ENCODE measurements at places on chromosomes 7 and 10.

DNA sequence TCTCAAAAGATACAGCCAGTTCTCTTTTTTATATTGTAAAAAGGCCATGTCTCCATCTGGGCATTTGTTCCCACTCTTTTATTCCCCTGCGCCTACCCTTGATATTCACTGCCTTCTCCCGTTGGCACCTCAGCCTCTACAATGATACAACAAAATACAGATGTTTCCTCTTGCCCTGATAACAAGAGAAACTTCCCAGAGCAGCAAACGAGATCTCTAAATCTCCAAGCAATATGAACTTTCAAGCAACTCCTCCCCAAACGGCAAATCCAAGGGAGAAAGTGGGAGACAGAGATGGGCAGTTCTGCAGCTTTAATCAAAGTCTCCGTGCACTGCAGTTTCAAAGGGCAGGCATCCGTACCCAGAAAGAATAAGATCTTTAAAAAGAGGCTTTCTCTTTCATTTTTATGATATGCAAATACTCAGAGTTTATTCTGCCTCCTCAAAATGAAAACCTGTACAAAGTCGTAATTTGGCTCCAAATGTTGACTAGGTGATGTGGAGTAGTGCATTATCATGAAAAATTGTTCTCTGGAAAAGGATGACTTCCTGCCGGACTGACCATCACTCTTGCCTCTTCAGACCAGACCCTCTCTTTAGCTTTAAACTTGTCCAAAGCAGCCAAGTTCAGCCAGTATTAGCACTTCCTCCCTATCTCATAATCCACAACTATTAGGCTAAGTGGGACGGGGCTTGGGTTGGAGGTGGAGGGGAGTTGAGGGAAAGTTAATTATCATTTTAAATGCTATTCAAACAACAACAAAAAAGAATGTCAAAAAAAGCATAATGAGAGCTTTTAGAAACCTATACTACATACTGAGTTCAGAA, 682 bp downstream of the HGF start:
- DNase-seq, result no peak

DNA sequence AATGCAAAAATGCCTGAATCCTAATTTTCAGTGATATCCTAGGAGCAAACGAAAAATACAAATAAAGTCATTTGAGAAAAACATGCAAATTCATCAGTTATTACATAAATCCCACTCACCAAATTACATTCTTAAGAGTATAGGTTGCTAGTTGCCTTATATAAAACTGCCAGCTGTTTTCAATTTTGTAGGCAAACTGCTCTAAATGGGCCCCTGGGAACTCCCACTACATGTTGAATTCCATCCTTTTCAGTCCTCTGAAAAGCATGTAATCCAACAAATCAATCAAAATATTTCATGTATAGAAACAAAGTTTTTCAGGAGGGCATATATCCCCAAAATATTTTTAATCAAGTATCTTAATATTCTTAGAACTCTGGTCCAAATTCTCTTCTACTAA, 2.1 kb upstream of the JMJD1C start:
- no peak for DNase-seq

DNA sequence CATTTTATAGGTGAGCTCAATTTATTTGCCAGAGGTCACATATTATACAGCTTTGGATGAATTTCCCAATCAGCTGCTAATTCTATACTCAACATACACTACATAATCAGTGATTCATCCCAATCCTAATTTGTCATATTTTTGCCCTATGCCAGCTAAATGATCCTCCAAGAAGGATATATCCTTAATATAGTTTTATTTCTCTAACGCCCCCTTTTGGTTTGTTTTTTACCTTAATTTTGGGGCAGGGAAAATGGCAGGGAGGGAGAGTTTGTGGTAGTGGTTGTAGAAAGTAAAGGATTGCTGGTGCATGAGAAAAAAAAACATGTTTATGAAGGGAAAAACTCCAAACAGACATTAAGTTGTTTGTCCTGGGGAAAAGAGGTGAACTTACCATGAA, 31.9 kb downstream of the WASL start:
- DNase-seq, result no peak

DNA sequence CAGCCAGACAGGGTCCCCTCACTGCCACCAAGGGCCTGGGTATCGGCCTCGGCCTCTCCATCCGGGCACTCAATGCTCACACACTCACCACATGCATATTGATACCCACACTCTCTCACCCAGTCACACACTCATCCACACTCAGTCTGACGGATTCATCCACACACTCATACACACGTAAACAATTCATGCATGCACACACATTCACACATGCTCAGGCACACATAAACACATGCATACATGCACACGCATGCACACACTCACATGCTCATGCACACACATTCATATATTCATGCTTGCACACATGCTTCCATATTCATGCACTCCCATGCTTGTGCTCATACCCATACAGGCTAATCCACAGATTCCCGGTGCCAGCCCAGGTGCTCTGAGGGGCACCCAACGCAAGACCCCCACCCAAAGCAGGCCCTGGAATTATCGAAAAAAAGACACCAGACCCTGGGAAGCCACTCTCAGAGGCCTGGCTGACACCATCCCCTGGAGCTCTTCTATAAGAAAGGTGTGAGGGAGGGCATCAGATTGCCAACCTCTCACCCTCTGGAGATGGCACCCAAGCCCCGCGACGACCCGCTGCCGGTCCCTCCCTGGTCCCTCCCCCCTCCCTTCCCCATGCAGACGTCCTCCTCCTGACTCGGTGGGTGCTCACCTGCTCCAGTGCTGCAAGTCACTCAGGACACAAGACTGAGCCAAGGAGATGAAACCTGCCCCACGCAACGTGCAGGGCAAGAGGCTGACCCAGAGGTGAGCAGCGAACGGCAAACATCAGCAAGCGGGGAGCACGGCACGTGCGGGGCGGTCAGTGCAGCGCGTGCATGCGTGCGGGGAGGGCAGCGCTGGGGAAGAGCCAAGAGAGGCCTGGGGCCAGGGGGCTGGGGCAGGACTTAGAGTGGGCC, 15.2 kb downstream of the STK32C start:
- DNase-seq, result no peak

DNA sequence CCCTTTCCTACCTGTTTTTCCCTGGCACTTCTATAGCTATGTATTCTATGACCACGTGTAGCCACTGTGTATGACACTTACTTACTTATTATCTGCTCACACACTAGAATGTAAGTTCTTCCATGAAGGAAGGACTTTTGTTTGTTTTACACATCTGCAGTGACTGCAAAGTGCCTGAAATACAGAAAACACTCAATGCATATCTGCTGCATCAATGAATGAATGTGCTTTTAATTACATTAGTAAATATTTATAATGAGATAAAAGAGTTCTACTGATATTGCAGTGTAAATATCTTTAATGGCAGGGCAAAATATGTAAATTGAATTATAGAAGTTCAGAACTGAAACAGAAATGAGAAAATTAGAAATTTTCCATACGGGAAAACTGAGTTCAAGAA, 43.5 kb upstream of the CDC14C start:
- no peak for DNase-seq

DNA sequence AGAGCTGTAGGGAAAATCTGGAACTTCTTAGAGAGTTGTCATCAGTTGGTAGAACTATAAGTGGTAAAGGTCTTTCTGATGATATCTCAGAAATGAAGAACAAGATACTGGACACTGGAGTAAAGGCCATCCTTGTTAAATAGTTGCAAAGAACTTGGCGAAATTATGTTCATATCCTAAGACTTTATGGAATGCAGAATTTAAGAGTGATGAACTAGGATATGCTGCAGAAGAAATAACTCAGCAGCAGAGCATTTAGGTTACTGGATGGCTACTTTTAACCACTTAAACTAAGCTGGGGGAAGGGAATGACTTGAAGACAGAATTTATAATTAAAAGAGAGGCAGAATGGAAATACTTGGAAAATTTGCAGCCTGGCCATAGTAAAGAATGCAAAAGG, 23.7 kb downstream of the PTEN start:
- DNase-seq, result no peak

GRCh38 chr7:156438011-156438410, 202.6 kb upstream of the RNF32 start:
- DNase-seq, result no peak

- DNase-seq, result no peak
Observed at GRCh38 chr7:158446706-158447105, 140.9 kb downstream of the PTPRN2 start.

DNA sequence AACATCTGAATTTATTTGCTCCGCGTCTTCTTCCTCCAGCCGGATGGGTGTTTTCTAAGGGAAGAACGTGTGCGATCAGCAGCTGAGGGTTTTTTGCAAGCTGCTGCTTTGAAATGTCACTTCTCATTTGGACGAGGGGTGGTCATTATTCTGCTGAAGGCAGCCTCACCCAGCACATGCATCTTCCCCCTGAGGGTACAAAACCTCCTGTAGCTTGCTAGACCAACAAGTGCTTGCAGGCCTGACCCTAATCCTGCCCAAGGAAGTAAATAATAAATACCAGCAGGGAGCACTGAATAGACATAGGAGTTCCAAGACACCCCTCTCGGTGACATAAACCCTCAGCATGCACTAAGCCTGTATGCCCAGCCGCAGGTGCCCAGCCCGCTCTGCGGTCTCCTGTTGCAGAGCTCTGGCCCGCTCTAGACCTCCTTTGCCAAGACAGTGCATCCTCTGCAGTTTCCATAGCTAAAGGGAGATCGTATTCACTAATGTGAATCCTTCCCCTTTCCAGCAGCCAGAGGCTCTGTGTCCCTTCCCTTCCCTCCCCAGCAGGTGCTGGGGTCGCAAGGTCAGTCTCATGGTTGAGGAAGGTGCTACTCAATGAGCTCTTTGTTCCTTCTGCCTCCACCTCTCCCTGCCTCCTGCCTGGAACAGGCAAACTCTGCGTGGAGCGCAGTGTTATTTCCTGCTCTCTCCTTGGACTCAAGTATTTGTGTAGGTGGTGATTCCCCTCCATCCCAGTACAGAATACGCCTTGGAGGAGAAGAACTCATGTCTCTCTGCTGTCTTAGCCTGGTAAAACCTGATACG, 36.6 kb downstream of the SBDS start:
- no peak for DNase-seq

DNA sequence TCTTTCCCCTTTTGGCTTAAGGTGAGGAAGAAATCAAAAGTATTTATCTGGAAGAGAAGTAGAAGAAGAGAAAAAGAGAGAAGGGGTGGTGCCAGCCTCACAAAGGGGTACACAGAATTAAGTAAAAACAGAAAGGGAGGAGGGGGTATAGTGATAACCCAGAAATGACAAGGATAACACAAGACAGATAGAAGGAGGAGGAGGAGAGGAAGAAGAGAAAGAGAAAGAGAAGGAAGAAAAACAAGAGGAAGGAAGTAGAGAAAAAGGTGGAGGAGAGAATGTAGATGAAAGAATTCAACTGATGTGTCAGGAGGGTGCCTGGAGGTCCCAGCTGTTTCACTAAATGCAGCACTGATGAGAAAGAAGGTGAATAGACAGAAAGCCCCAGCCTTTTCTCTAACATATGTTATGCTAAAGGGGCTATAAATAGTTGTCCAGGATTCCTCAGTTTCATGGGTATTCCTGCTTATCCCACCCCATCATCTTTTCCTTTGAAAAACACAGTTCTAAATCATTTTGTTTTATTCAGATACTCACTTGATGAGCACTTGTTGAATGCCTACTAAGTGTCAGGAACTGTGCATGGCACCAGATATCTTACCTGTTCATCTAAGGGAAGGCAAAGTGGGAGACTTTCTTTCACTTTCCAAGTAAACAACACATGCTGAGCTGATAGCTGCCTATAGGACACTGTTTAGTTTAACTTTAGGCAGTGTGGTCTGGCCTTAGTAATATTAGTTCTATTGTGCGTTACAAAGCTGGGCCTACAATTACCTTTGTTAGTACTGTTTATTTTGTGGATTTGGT, 8.0 kb downstream of the SEMA3E start:
- no peak for DNase-seq

GRCh38 chr10:69262292-69262751, 16.0 kb upstream of the HK1 start:
- no peak for DNase-seq

DNA sequence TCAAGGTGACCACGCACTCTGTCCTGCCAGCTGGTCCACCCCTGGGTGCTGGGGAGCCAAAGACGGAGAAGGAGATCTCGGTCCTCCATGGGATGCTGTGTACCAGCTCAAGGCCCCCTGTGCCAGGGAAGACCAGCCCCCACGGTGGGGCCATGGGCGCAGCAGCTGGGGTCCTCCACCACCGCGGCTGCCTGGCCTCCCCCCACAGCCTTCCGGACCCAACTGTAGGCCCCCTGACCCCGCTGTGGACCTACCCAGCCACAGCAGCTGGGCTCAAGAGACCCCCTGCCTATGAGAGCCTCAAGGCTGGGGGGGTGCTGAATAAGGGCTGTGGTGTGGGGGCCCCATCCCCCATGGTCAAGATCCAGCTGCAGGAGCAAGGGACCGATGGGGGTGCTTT, 5.4 kb downstream of the NYAP1 start:
- no peak for DNase-seq

GRCh38 chr7:63046612-63047011, 952.0 kb upstream of the ZNF722 start:
- no peak for DNase-seq

GRCh38 chr10:13844651-13845050, 257.9 kb downstream of the PRPF18 start:
- no peak for DNase-seq

DNA sequence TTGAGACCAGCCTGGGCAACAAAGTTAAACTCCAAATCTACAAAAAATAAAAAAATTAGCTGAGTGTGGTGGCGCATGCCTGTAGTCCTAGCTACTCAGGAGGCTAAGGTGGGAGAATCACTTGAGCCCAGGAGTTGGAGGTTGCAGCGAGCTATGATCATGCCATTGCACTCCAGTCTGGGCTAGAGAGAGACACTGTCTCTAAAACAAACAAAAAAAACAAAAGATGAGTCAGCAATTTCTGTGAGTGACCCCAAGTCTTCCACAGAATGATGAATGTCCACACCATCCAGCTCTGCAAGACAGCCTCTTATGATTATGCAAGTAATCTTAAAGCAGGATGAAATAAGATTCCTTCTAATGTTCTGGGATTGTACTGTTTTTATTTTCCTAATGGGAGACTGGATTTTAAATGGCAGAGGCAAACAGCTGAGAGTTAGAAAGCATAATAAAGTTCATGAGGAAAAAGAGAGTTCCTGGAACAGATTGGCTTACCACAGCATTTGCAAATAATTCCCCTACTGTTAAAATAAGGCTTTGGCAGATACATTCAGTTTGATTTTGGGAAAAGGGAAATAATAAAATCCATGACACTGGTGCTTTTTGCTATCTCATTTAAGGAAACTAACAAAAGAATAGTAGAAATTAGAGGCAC, 18.9 kb upstream of the PRKAR2B start:
- no peak for DNase-seq

- no peak for DNase-seq
Observed at GRCh38 chr7:114085592-114086501, 167.0 kb upstream of the PPP1R3A start.

- no peak for DNase-seq
Observed at GRCh38 chr10:133262696-133263095, 14.0 kb downstream of the ADAM8 start.

- DNase-seq, result no peak
Observed at GRCh38 chr7:977326-978048, 2.1 kb upstream of the COX19 start.

GRCh38 chr7:122515404-122515803, 183.5 kb downstream of the RNF133 start:
- no peak for DNase-seq

- no peak for DNase-seq
Observed at GRCh38 chr7:36021367-36021766, 131.7 kb upstream of the EEPD1 start.

- no peak for DNase-seq
Observed at GRCh38 chr10:48890888-48891850, 48.5 kb downstream of the LRRC18 start.

Measured in stimulated activated CD4-positive, alpha-beta T cell treated with anti-CD3 and anti-CD28 coated beads, Interleukin-12 subunit alpha, Interleukin-12 subunit beta, amount 100 ng/mL, for 24 hours (primary cell).